Naive thymus-derived CD4-positive, alpha-beta T cell (primary cell): ENCODE measurements at places on chromosomes 1 and 21. TPM values are rescaled to one million over a fixed set of nuclear protein-coding genes. Genes with fewer than 3 reads are reported as not detected.

- no peak for DNase-seq
These were observed 328.9 kb downstream of the PTBP2 start for GRCh38 chr1:97050506-97050905.

GRCh38 chr1:190837888-190838287, 360.2 kb upstream of the BRINP3 start:
- DNase-seq: no peak

GRCh38 chr1:211535346-211535745, 43.4 kb upstream of the RD3 start:
- DNase-seq: no peak

UBE2U gene
- polyA plus RNA-seq: not detected

DNA sequence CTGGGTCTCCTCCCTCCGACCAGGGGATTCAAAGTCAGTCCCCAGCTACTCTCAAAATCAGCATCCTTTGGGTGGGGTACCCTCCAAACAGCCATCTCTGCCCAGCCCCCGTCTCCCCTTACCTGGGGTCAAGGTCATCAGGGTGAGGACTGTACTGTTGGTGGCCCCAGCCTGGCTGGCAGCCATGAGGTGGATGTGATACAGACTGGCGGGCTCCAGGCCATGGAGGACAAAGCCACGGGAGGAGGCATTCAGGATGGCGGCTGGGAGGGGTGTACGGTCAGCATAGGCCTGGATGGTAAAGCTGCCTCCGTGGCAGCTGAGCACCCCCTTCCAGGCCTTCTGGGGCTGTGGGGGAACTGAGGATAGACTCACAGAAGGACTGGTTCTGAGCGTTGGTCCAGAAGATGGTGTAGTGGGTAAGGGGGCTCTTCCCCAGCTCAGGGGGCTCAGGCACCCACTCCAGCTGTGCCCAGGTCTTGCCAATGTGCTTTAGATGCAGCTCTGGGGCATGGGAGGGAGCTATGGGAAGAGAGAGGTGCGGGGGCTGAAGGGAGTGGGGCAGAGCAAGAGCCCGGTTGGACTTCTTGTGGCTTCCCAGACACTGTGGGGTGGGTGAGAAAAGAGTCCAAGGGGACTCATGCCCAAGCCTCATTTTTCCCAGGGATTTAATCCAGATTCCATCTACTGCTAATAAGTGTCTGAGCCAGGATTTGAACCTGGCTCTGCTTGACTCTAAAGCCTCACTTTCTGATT, 3.7 kb upstream of the MRPS15 start:
- no peak for DNase-seq

DNA sequence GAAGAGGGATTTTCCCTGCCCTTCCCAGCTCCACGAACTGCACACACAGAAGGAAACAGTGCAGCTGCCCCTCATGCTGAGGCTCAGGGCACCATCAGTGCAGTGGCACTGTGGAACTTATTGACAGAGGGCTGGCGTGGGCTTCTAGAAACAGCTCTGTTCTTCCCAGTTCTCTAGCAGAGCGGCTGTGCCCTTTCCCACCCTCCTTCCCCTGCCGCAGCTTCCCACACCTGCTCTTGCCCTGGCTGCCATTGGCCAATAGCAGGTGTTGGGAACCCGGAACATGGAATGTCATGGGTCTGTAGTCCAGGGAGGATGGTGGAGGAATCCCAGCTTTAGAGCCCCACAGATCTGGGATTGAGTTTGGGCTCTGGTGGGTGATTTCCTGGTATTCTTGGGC, 343.8 kb downstream of the RPS6KC1 start:
- DNase-seq: no peak

DNA sequence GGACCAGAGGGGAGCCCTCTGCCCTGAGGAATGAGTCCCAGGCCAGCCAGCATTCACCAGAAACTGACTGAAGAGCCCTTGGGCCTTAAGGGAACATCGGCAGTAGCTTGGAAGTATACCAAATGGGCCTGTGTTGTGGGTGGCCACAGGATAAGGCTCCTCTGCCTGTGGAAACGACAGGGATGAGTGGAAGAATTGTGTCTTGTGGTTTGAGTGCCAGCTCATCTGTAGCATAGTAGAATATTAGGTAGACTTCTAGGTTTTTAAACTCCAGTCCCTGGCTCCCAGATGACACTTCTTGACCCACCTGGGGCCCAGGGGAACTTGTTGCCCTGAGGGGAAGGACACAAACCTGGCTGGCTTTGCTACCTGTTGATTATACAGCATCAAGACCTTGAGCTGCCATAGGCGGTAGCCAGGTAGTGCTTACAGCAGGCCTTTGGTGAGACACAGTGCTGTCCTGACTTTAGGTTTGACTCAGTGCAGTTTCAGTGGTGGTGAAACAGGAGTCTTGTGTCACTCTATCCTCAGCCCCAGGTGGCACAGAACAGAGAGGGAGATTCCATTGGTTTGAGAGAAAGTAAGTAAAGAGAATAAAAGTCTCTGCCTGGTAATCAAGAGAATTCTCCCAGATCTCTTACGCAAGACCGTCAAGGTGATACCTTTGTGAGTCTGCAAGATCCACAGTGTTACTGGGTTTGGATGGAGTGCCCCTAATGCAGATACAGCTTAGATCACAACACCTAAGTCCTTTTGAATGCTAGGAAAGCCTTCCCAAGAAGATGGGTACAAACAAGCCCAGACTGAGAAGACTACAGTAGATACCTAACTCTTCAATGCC, 50.2 kb downstream of the RABGAP1L start:
- no peak for DNase-seq

- DNase-seq: no peak
These were observed 27.0 kb upstream of the HMGB4 start for GRCh38 chr1:33836911-33837310.

- no peak for DNase-seq
These were observed 218.5 kb upstream of the ZC3H12A start for GRCh38 chr1:37255868-37256267.

DNA sequence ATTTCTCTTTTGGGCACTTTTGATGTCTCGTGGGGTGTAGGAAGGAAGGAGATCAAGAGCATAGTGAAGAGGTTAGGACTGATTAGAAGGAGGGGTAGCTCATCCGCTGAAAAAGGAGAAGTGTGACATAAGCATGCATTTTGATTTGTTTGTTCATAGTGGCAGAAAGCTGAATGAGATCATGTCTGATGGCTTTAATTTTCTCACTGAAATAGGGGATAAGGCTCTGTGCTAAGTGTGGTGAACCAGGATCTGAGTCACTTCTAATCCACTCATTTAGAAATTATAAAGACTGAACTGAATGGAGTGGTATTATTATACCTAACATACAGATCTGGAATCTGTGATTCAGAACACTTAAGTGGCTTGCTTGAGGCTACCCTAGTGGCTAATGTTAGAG, 344.5 kb downstream of the PDE4B start:
- DNase-seq: no peak

DNA sequence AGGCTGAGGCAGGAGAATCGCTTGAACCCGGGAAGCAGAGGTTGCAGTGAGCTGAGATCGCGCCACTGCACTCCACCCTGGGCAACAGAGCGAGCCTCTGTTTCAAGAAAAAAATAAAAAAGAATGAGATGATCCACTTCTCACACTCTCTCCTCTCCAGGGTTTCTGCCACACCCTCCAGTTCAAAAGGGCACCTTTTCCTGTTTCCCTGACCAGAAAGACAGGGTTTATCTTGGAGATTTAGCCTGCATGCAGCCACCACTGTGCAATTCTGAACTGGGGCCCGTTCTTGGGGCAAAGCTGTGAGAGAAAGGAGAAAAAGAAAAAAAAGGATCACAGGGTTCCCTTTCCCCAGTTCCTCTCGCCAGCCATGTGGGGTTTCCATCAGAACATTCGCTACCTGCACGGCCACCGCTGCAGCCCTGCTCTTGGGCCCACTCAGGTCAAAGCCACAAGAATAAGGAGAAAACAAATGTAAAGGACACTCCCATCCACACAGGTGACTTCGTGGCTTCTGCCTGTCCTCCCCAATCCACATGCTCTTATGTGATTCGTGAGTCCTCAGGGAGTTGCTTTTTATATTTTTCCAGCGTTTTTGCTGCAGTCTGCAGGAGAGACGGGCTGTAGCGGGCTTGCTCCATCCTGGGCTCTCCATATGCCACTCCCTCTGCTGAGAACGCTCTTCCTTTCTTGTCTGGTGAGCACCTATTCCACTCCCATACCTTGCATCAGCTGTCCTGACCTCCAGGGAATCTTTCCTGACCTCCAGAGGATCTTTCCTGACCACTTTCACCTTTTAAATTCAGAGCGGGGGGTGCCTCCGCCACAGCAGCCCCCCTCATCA, 26.4 kb downstream of the GNG4 start:
- no peak for DNase-seq
